ENCODE measurements at places on chromosomes 13 and 19. TPM values are rescaled to one million over a fixed set of nuclear protein-coding genes. Genes with fewer than 3 reads are reported as not detected.
A peak's percentile ranks its signal among the peaks of the same experiment; 100 is the strongest.

The TRPC4 gene
- 0.88 TPM for polyA plus RNA-seq

- DNase-seq = no peak
Measured at GRCh38 chr19:10774893-10775292, 57.0 kb downstream of the DNM2 start.

DNA sequence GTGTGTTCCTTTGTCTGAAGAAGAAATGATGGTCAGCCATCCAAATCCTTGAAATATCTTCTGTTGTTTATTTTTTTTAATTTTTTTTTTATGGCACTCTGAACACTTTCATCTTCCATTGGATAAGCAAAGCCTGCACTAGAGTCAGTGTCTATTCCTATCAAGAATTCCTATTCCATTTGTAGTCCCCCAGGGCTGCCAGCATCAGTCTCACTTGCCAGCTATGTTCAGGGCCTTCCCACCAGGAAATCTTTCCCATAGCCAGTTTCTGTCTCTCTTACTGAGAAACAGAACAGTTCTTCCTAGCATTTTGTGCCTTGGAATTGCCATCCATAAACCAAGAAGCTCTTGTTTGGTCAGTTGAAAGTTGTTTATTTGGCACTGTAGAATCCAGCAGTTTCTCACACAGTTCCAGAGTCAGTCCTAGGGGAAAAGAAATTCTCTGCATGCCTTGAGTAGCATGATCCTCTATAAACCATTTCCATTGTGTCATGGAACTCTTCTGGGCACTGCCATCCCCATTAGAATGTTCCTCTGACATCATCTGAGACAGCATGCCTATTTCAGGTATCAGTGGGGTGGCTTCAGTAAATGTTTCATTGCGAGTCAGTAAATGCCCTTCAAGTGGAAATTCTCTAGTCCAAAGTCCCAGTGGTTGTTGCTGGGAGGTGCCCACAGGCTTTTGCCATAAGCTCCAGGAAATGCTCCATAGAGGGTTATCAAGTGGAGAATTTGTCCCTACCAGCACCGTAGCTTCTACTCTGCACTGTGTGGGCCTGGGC, 18.7 kb upstream of the SPRYD7 start:
- DNase-seq = no peak

DNA sequence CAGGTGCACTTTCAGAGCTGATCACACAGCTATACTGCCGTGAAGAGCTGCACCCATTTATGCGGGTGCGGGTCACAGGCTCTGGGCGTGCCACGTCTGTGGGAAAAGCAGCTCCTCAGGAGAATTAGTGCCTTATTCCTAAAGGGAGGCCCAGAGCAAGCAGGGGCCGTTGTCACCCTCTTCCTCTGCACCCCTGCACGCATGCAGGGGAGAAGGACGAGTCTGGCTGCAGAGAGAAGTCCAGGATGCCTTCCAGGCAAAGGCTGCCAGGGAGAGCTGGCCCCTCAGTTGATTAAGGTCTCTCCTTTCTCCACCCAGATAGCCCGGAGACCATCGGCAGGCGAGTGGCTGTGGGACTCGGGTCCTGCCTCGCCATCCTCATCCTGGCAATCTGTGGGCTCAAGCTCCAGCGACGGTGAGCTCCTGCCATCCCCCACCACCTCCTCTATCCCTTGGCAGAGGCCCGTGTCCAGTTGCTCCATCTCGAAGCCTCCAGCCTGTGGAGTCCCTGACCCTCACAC, 3.1 kb upstream of the FFAR1 start:
- no peak for DNase-seq

DNA sequence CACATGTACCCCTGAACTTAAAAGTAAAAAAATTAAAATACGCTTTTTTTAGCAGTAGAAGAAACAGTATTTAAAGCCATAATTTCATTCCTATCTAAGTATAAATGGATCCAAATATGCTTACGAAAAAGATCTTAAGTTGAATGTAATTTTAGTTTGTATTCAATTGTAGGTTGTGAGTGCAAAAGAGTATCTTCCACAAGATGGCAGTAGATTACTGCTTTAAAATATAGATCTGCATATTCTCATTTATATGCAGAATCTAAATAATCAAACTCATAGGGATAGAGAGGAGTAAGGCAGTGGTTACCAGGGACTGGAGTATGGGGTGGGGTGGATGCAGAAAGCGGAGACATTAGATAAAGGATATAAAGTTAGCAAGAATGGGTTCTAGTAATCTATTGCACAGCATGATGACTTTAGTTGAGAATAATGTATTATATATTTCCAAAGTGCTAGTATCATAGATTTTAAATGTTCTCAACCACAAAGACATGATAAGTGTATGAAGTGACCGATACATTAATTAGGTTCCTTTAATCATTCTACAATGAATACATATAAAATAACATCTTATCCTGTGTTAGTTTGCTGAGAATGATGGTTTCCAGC, 14.2 kb downstream of the OR7A17 start:
- no peak for DNase-seq

DNA sequence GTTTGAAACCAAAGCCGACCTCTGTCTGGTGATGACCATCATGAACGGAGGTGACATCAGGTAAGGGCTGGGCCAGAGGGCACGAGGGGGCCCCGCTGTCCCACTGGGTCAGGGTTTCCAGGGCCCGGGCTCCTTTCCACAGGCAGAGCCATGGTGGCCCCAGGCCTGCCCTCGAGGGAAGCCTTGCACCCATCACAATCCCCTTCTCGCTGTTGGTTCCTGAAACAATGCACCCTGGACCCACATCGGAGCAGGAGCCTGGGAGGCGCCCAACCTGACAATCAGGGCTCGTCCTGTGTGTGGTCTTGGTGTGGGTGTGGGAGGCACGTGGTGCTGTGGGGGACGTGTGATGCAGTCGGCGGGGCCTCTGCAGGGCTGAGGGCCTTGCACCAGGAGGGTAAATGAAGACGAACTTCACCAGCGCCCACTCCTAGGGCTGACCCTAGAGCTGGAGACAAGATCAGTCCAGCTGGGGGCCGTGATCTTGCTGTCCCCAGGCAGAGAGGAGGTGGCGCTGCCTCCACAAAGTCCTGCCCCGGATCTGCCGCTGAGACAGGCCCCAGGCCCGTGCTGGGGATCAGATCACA, 2.8 kb downstream of the GRK1 start:
- no peak for DNase-seq

- DNase-seq = peak; percentile 51
Measured at GRCh38 chr19:2455851-2456570, 748 bp downstream of the LMNB2 start.

Data from adrenal gland (tissue), 19 donors.